Pericardium fibroblast (primary cell): ENCODE measurements at places on chromosomes 13 and 19. TPM values are rescaled to one million over a fixed set of nuclear protein-coding genes. Genes with fewer than 3 reads are reported as not detected.

The TMEM255B gene
- total RNA-seq: 1.6 TPM in 1 of 2 replicates, not detected in the other

The KCNC3 gene
- total RNA-seq: under 0.01 TPM in 2 replicates

The FGF21 gene
- not detected in 2 replicates for total RNA-seq

The TJP3 gene
- not detected in 2 replicates for total RNA-seq

The GGACT gene
- 6.6 and 8.9 TPM in 2 replicates for total RNA-seq

The URAD gene
- total RNA-seq: not detected in 2 replicates

The NOSIP gene
- 63.1 and 64.5 TPM in 2 replicates for total RNA-seq

The ZNF536 gene
- not detected in 2 replicates for total RNA-seq

The KLF12 gene
- total RNA-seq: 10.9 and 13.9 TPM in 2 replicates

The CRTC1 gene
- 4.0 and 5.6 TPM in 2 replicates for total RNA-seq

The APC2 gene
- total RNA-seq: 0.12 and 0.26 TPM in 2 replicates

The ZNF550 gene
- 2.6 and 2.8 TPM in 2 replicates for total RNA-seq

The B3GNT8 gene
- 1.6 and 4.6 TPM in 2 replicates for total RNA-seq

The CEACAM4 gene
- total RNA-seq: not detected in 2 replicates

The FPR1 gene
- 0.23 and 0.68 TPM in 2 replicates for total RNA-seq

The TUBA3C gene
- total RNA-seq: not detected in 2 replicates

The ATP4B gene
- total RNA-seq: 0.09 TPM in 1 of 2 replicates, not detected in the other

The IFI30 gene
- 3.5 TPM in 1 of 2 replicates, not detected in the other for total RNA-seq
